ENCODE measurements at places on chromosomes 1 and 21.

DNA sequence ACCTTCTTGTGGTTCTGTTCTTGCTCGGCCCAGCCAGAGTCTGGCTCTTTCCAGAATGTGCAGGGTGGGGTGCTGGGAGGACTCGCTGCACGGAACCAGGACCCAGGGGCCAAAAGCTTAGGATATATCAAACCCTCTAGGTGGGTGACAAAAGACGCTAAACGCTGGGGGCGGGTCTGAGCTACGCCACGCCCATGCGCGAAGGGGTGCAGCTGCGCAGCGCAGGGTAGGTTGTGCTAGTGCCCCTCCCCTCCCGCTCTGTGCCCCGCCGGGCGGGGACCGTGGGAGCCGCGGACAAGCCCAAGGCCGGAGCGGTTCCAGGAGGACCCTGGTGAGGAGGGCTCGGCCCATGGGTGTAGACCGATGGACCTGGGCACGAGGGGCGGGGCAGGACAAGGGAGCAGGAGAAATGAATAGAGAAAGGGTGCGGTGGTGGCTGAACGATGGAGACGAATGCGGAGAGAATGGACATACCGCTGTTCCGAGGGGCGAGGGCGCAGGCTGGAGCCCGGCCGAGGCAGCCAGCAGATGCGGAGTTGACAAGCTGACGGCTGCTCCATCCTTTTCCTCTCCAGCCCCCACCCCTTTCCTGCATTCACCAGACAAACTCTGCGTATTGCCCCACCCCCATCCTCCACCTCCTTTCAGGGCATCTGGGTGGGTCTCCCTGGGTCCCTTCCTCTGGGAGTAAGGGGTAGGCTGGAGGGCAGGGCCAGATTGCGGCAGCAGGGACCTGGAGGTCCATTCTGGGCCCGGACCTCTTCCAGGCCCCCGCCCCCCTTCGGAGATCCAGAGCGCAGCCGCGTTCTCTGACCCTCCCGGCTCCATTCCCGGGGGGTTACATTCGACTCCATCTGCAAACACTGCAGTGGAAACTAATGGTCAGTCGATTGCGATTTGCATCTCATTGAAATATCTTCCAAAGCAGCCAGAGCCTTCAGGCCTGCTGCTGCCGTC, at the start of gene RUSC1:
Gene RUSC1, plus strand, starts transcription at position 234 of the 957 bp plus-strand sequence. CDS start 880 bp downstream, outside the sequence.
- peak; percentile 79 for DNase-seq

GRCh38 chr21:45859041-45859761, 122.4 kb upstream of the COL6A1 start:
- DNase-seq, result no peak

DNA sequence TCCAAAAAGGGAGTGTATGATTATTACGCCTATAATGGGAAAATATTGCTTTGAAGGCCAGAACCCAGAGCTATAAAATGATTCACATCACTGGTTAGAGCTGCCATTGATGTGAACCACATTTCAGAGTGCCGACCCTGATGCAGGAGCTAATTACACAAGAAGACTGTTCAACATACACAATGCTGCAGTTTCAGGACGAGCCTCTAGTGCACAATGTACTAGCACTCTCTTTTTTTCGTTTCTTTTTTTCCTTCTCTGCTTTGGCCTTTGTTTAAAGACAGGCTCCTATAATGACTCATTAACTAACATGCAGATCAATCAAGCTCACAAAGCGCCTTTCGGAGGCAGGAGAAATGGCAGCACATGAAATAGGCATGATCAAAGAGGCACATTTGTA, 66.0 kb upstream of the HMGB4 start:
- DNase-seq, result no peak

DNA sequence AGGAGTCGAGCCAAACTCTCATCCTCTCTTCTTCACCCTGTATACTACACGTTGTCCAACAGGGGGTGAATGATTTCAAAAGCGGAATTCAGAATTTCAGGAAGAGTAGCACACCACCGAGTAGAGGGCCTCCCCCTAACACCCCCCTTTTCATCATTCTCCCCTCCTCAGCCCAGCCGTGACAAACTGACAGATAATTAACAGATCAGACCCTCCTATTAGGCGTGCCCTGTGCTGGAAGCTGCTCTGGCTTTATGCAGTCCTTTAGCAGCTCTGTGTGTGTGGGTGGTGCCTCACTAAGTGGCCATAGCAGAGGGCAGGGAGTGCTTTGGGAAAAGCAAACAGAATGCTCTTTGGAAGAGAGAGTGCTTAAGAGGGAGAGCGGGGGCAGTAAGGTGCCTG, 44.3 kb downstream of the PEX14 start:
- DNase-seq, result no peak

DNA sequence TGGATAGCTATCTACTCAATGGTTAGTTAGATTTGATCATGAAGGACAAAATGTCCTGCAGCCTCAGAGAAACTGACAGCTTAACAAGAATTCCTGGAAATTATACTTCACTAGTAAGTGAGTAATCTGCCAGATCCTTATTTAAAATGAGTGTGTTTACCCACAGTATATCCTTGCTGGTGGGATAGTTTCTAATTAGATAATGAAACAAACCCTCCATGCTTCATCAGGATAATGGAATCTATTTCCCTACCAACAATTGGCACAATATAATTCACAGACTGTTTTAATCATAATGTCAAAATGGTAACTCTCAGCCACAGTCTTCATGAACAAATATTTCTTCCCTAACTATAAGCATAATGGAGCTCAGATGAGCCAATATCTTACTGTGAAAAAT, 239.4 kb upstream of the ST6GALNAC5 start:
- DNase-seq, result no peak

DNA sequence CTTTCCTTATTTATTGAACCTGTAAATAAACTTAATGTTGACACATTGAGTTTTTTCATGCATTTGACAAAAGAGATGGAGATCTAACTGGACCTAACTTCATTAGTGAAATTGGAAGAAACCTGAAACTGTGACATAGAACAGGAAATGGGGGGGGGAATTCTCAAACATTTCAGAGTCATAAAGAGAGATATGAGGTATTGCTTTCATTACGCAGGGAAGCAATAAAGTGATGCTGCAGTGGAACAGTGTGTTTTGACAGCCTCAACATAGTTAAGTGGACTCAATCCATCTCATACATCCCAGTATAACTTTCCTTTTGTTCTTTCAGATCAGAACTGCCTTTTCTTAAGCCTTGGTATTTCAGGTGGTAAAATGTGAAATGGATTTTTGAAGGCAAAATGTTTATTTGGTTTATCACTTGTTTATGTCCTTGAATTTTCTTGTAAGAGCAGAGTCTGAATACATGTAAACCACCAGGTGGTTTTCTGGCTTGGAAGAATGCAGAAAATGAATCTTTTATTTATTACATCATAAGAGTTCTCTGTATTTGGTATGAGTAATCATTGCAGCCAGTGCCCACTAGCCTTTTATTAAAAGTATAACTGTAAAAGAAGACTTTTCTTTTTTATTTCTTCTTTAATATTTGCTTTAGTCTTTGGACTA, 132.5 kb downstream of the ZNF326 start:
- no peak for DNase-seq

DNA sequence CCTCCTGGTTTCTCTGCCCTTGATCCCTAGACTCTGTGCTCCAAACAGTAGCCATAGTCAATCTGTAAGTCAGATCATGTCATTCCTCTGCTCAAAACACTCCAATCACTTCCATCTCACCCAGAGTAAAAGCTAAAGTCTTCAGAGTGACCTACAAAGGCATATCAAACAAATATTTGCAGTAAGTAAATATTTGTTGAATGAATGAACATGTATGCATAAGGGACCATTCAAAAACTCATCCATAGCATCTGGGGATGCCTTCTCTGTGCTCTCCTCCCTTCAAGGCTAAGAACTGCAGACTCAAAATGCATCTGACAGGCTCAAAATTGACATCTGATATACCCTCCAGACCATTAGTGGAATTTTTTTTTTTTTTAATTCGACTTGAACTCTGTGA, 18.1 kb upstream of the AK5 start:
- no peak for DNase-seq

- DNase-seq, result no peak
These were observed 31.2 kb upstream of the CFAP126 start for GRCh38 chr1:161398900-161399256.

GRCh38 chr1:248094884-248095283, at the start of gene OR2L13:
Gene OR2L13 (plus strand): TSS chr1:248095184. CDS start chr1:248099376, 4,192 bp downstream.
- no peak for DNase-seq

DNA sequence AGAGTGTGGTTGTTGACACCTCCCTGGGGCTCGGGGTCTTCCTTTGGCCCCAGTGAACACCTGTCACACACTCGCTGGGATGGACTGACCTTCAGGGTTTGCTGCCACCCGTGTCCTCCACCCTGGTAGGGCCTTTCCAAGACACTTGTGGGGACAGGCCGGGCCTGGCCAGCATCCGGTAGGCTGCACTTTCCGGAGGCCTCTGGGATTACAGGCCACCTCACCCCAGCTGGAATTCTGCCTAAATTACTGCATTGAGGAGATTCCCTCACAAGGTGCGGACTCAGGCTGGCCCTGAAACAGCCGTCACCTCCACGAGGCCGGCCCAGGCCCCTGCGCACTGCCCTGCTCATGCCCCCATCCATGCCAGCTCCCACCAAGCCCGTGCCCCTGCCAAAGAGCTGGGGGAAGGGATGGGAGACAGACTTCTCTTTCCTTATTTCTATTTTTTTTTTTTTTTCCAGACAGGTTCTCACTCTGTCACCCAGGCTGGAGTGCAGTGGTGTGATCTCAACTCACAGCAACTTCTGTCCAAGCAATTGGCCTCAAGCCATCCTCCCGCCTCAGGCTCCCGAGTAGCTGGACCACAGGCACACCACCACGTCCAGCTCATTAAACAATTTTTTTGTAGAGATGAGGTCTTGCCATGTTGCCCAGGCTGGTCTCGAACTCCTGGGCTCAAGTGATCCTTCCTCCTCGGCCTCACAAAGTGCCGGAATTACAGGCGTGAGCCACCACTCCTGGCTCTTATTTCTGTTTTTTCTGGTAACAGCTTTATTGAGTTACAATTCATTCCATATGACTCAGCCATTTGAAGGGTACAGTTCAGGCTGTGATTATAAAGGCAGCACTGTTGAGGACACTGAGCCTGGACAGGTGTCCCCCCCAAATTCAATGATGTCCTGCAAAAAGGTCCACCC, 11.3 kb downstream of the CSTB start:
- no peak for DNase-seq

Data from GM12891 (cell line).